ENCODE measurements at places on chromosomes 5 and 9.

GRCh38 chr9:38315085-38315595 lies 77.4 kb upstream of the ALDH1B1 start:
- no peak for DNase-seq

DNA sequence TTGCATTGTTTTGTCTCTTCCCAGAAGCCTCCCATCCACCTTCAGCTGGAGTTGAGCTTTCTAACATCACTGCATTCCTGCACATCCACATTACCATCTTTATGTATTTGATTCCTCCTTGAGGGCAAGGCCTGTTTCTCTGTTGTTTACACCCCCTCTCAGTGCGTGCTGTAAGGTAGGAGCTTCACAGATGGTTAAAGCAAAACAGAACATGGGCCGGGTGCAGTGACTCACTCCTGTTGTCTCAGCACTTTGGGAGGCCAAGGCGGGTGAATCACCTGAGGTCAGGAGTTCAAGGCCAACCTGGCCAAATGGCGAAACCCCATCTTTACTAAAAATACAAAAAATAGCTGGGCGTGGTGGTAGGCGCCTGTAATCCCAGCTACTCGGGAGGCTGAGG lies 110.9 kb downstream of the KCNIP1 start:
- no peak for DNase-seq

DNA sequence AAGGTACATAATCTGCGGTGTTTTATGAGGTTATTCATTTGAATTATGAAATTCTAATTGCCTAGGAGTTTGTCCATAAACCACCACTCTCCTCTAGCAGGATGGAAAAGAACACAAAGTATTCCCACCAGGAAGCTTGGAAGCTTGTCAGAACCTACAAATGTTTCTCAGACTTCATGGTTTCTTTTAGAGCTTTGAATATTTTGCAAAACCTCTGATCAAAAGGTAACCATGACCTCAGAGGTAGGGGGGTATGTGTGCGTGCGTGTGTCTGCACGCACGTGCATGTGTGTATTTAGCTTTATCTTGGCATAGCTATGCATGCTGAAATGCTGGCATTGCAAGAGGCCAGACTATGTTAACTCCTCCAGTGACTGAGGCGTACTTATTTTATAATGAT lies 847.0 kb downstream of the TLE1 start:
- DNase-seq, result no peak

GRCh38 chr9:13450723-13451122 lies 171.2 kb upstream of the MPDZ start:
- DNase-seq, result no peak

DNA sequence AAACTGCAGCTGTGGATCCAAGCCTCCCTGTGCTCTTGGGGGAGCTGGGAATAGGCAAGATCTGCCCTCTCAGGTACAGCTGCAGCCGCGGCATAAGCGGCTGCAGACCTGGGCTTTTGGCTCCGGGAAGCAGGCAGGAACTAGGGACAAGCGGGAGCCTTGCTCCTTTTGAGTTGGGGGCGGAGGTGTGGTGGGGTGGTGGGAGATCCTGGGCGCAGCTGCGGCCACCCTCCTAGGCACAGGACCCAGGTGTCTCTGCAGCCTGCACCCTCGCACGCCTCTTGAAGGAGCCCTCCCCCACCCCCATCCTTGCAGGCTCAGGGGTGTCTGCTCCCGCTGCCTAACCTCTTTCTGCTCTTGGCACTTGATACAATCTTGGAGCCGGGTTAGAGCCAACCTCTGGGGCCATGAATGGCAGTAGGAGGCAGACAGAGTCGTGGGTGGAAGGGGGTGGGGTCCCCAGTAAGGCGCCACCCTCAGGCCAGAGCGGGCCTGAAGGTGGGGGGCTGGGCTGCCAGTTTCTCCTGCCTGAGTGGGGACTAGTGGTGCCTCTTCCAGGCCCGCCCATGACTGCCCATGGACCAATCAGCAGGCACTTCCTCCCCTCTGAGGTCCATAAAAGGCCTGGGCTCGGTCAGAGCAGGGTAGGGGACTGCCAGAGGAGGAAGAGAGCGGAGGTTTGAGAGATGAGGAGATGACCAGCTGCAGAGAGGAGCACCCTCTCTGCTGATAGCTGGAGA lies 267.6 kb upstream of the TNC start:
- no peak for DNase-seq

GRCh38 chr9:125432715-125433385 lies 171.2 kb downstream of the GAPVD1 start:
- no peak for DNase-seq

- no peak for DNase-seq
These were observed 110.9 kb upstream of the PRRC1 start for GRCh38 chr5:127406326-127407121.

DNA sequence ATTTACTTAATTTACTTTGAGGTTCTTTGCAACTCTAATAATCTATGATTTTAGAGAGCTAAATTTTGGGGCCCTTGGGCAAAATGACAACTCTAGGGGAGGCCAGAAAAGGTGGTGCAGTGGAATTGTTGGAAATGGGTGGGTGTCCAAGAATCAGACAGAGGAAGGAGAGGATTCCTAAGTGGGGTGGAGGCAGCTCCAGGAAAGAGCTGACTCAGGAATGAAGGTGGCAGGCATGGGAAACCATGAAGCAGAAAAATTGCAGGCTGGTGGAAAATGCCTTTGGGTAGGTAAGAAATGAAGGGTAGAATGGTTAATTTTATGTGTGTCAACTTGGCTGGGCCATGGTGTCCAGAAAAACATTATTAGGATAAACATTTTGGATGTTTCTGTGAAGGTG lies 248.5 kb upstream of the TUT7 start:
- no peak for DNase-seq

DNA sequence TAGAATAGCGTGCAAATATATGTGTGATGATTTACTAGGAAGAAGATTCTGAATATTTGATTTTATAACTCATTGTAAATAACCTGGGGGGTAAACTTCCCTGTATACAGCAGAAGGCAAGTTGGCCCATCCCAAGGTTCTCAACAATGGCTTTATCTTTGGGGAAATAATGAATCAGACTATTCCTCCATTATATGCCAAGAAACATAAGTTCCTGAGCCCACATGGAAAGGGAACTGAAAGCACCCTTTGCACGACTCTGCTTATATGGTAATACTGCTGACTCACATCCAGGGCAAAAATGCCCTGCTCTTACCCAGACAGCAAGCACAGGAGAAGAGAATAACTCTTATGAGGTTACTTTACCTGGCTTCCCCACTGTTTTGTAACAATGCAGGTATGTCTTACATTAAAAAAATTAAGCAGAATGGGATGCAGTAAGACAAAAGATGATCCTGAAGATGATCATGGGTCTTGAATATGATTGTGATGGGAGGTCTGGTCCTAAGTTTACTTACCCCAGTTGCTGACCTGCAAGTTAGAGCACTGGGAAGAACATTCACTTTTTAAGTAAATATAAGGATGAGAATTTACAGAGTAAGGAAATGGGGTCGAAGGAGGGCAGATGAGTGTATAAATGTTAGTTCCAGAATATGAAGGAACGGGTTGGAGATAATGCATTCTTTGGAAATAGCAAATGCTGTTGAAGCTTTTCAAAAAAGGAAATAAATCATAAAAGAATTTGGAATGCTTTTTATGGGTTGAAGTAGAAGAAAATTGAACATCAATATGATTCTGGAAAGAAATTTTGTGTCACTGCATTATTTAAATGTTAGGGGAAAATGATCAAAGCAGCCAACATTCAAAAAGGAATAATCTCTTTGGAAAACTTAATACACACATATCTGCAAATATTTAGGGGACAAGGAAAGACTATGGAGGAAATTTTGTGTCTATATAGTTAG lies 428.4 kb upstream of the MPDZ start:
- no peak for DNase-seq

GRCh38 chr5:16768184-16768583 lies 151.4 kb upstream of the RETREG1 start:
- DNase-seq, result no peak

GRCh38 chr5:134148986-134149539 lies 27.7 kb downstream of the SKP1 start:
- DNase-seq, result no peak

- DNase-seq, result no peak
These were observed 98.4 kb upstream of the NREP start for GRCh38 chr5:111855356-111855755.

GRCh38 chr9:91421971-91422757 lies 1.5 kb downstream of the NFIL3 start:
- DNase-seq, result no peak

- DNase-seq, result no peak
These were observed 23.5 kb upstream of the ATG10 start for GRCh38 chr5:81948349-81948748.

GRCh38 chr9:100379862-100380261 lies 27.1 kb upstream of the TEX10 start:
- DNase-seq, result no peak

- DNase-seq, result no peak
These were observed 226.0 kb downstream of the GAS1 start for GRCh38 chr9:86721226-86721781.

GRCh38 chr5:68418201-68418600 lies 202.6 kb downstream of the PIK3R1 start:
- no peak for DNase-seq

- DNase-seq, result peak; percentile 29
These were observed 218.4 kb upstream of the MVB12B start for GRCh38 chr9:126108240-126108639.

GRCh38 chr9:38331141-38331540 lies 61.4 kb upstream of the ALDH1B1 start:
- DNase-seq, result no peak

DNA sequence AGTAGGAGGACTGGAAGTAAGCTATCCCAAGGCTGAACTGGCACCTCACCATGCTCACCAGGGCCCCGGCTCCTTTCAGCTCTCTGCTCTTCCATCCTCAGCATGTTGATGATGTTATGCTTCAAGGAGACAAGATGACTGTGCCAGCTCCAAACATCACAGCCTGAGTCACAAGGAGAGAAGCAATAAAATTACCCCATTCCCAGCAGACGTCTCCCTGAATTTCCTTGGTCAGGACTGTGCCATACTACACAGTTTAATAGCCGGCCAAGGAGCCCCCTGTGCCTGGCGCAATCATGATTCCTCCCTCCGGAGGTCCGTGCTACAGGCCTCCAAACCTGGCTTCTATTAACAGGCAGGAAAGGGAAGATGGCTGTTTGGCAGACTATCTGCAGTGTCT lies 51.2 kb upstream of the ROR2 start:
- DNase-seq, result no peak

- DNase-seq, result no peak
These were observed 115.1 kb upstream of the IRX4 start for GRCh38 chr5:1997640-1998347.

GRCh38 chr5:132371603-132371994 lies 2.1 kb downstream of the SLC22A5 start:
- DNase-seq, result no peak

GRCh38 chr5:178433273-178433775 lies 156.9 kb downstream of the COL23A1 start:
- no peak for DNase-seq

DNA sequence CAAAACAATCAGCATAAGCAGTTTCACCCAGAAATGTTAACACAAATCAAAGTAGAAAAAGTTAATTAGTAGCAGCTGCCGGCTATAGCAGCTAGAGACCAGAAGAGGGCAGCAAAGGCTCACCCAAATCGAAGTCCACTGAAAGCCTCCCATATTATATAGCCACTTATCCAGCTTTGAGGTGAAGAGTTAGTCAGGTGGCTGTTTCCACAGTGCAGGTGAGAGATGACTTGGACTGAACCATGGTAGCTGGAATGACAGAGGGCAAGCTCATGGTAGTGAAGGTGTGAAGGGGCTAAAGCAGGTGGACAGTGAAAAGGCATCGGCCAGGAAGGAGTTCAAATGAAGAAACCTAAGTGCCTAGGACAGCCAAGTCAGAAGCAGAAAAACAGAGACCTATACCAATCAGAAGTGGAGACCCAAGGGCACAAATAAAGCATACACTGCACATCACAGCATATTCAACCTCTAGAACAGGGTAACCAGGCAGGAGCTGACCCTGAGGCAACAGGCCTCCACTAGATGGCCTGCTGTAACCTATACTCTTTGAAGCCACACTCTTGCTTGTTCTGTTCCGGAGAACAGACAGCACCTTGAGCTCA lies 7.2 kb upstream of the RNF38 start:
- DNase-seq, result peak; percentile 16

DNA sequence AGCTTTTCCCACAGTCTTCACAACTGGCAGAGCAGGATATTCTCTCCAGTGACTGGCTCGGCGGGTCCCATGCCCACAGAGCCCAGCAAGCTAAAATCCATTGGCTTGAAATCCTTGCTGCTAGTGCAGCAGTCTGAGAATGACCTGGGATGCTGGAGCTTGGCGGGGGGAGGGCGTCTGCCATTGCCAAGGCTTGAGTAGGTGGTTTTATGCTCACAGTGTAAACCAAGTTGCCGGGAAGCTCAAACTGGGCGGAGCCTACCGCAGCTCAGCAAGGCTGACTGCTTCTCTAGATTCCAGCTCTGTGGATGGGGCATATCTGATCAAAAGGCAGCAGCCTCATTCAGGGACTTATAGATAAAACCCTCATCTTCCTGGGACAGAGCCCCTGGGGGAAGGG lies 194.1 kb downstream of the CCDC171 start:
- no peak for DNase-seq

DNA sequence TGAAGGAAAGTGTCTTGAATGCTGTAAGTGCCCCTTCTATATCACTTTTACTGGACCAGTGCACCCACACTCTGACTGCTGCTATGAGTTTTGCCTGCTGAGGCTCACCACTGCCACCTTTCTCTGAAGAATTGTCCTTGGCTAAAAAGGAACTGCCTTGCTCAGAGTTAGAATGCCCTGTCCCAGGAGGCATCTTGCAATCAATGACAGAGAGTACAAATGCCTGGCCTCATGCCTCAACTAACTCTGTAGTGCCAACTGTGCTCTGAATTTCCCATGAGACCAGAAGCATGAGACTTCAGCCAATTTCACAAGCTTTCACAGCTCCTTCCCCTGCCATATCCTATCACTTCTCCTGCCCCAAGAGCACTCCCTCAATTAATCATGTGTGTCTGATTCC lies 569.7 kb downstream of the ZNF608 start:
- DNase-seq, result no peak

DNA sequence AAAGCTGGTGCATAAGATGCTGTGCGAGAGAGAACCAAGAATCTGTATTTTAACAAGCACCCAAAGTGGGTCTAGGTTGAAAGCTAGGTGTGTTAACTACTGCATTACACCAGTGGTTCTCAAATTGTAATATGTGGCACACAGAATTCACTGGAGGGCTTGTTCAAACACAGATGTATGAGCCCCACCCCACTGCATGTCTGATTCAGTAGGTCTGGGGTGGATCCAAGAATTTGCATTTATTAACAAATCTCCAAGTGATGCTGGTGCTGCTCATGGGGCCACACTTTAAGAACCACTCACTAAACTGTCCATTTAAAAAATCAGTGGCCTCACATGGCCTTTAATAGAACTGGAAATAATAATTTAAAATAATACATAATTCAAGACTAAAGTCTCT lies 40.4 kb downstream of the LPAR1 start:
- no peak for DNase-seq

Data from progenitor cell of endocrine pancreas (in vitro differentiated cells).